ENCODE measurements at places on chromosomes 4 and X. TPM values are rescaled to one million over a fixed set of nuclear protein-coding genes. Genes with fewer than 3 reads are reported as not detected.

MAMLD1 gene
- total RNA-seq, result 1.9 TPM

VEGFC gene
- 3.6 TPM for total RNA-seq

DNA sequence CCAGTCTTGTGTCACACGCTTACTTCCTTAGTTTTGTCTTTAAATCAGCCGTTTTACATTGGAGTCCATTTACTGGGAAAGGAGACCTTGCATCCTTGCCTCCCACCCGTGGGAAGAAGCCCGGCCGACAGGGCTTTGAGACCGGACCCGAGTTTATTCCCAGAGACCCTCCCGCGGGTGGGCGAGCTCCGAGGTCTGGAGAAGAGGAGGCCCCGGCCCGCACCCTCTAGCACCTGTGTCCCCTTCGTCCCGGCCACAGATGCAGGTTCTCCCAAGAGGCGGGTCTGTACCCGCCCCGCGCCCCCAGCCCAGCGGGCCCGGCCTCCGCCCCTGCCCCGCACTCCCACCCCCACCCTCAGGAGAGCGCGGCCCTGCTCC lies 3.8 kb upstream of the SLC26A1 start:
- DNase-seq, result no peak

GRCh38 chrX:7146703-7147412 lies 654 bp upstream of the STS start:
- DNase-seq, result no peak

- DNase-seq, result no peak
These were observed 19.1 kb upstream of the MUC7 start for GRCh38 chr4:70452946-70453345.

DNA sequence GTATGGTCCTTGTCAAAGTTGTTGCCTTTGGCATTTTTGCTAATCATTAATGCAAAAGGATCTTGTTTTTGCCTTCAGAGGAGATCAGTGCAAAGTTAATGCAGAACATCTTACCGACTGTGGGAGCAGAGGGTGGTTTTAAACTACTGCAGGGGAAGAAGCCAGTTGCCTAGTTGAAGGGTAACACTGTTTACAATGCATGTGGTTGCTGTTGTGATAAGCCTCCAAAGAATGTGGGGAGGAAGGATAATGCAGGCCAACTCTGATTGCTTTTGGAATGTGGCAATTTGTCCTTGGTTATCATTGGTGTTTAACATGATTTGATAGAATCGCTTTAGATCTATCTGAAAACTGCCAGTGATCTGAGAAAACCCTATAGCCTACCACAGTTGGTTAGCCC lies 204.3 kb upstream of the TLL1 start:
- no peak for DNase-seq

DNA sequence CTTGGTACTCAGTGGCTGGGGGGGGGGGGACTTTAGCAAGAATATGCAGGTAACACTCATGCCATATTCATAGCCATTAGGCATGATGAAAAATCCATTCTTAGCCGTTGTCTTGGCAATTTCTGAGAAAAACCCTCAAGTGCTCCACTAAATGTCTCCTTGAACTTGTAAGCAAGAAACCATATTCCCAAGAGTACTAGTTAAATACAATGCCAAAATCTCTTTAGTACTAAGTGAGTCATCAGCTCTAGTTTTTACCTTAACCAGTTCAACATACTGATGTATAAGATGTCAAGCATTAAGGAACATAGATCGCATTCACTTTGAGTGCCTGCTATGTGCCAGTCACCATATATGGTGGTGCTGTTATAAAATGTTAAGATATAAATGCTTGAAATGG lies 27.5 kb downstream of the UBE2D3 start:
- no peak for DNase-seq

- DNase-seq, result no peak
These were observed 499.1 kb upstream of the SLIT2 start for GRCh38 chr4:19752599-19752998.

- DNase-seq, result no peak
These were observed 90.0 kb downstream of the KLHL13 start for GRCh38 chrX:118026631-118027030.

DNA sequence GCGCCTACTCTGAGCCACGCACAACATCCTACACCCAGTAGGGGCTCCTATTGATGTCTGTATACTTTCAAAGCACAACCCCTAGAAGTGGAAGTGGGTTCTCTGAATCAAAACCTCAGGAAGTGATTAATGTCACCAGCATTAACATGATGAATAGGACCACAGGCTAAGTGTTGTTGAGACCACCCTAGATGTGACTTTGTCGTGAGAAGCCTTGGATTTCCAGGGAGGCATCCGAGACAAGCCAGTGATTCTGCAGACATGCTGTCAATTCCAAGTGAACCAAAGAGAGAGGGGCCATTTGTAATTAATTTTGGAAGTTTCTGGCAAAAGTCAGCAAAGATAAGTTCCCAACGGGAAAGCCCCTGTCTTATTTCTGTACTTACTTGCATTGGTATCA lies 493.0 kb downstream of the ZIC3 start:
- no peak for DNase-seq

GRCh38 chr4:24664956-24665355 lies 80.6 kb upstream of the DHX15 start:
- DNase-seq, result no peak

- DNase-seq, result no peak
These were observed 347.5 kb downstream of the NKX6-1 start for GRCh38 chr4:84151574-84151973.

DNA sequence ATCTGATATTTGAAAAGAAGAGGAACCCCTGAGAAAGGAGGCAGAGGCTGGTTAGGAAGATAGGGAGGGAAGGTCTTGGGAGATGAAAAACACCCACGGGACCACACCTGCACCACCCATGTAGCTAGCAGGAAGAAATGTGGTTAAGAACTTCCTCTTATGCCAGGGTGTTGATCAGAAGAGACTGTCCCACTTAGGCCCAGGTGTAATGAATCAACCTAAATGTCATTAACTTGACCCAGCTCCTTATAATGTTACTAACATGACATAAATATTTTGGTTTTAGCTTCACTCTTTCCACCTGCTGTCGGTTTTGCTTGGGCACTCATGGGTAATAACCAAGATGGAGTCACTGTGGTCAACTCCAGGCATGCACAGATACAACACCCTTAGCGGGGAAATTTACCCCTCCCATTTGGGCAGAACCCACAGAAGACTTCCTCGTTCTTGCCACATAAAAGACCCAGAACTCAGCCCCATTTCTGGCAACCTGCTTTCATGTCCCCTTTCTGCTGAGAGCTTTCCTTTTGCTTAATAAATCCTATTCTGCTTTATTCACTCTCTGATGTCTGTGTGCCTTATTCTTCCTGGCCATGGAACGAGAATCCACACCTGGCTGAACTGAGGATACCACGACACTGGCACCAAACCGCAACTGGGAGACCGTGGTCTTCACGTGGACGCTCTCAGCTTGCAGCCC lies 46.8 kb downstream of the ZNF141 start:
- DNase-seq, result no peak

GRCh38 chr4:24704149-24704548 lies 91.2 kb upstream of the SOD3 start:
- no peak for DNase-seq

DNA sequence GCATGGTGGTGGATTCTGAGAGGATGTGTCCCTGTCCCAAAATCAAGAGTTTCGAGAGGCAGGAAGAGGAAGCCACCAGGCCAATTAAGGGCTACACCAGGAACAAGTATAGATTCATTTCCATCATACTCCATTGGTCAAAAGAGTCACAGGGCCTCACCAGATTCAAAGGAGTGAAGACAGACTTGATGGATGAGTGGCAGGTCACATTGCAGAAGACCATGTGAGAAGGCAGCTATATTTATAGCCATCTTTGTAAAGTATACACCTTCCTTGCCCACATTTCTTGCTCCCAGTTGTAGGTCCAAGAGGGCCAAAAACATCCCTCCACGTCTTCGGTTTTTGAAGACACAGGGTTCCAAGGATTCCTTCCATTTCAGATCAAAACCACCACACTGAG lies 406.0 kb downstream of the BCOR start:
- DNase-seq, result no peak

DNA sequence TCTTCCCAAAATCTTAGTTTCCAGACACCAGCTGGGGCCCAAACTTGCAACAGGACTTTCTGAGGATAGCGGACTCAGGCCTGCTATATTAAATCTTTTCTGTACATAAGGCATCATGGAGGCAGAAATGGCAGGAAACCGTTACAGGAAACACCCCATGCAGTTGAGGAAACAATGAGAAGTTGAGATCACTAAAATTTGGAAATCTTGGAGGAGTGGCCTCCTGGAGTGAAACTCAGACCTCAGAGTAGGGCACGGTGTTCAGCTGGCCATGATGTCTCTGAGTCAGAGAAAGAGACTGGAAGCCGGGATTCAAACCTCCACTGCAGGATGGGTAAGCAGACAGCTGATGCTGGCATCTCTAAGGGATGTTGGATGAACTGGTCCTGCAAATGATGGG lies 372.6 kb upstream of the CTSO start:
- no peak for DNase-seq

DNA sequence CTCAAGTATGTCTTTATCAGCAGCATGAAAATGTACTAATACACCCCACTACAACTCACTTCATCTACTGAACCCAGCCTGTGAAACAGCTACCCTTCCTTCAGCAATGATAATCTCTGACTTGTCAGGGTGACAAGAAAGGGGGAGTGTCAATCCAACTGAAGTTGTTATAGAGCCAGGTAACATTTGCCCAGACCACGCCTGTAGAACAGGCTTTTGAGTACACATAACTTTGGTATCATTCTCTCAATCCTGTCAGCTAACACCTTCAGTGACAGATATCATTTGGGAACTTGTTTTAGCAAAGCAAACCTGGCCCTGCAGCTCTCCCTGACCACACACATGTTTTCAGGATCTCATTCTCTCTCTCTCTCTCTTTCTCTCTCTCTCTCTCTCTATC lies 592.2 kb downstream of the SMARCA1 start:
- no peak for DNase-seq
